ENCODE measurements at places on chromosomes 1 and 21.

DNA sequence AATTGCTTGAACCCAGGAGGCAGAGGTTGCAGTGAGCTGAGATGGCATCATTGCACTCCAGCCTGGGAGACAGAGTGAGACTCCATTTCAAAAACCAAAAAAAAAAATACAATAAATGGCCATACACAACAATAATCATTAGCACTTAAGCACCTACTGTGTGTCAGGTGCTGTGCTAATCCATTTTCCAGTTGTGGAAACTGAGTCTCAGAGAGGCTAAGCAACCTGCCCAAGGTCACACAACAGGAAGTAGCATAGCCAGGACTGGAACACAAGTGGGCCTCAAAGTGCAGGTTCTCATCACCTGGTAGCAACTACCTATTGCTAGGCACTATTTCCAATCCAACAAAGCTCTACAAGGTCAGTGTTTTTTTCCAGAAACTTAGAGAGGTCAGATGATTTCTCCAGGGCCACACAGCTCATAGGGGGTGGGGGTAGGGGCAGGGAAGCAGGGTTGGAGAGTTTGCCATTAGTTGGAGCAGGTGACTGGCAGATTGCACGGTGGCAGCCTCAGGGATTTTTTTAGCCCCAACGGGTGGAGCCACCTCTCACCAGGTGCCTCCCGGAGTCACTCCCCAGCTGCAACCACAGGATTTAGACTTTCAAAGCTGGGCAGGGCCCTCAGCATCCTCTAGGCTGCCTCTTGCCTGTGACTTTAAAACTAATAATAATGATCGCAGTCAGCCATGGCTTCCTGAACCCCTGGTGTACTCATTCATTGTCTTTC is 52.5 kb upstream of the ID3 start:
- no peak for DNase-seq

GRCh38 chr1:33185541-33185940 is 3.7 kb upstream of the TRIM62 start:
- no peak for DNase-seq

DNA sequence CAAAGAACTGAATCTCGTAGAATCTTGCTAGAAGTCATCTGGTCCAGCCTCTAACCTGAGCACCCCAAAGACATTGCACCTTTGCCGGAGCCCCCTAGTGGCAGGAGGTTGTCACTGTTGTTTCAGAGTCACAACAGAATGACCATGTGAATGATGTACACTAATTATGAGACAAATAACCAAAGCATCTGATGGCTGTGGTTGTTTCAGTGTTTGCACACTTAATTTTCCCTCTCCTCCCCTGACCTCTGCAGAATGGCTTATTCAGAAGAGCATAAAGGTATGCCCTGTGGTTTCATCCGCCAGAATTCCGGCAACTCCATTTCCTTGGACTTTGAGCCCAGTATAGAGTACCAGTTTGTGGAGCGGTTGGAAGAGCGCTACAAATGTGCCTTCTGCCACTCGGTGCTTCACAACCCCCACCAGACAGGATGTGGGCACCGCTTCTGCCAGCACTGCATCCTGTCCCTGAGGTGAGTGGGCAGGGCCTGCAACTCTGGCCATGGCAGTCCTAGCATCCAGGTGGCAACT is 26.4 kb downstream of the TRAF5 start:
- no peak for DNase-seq

DNA sequence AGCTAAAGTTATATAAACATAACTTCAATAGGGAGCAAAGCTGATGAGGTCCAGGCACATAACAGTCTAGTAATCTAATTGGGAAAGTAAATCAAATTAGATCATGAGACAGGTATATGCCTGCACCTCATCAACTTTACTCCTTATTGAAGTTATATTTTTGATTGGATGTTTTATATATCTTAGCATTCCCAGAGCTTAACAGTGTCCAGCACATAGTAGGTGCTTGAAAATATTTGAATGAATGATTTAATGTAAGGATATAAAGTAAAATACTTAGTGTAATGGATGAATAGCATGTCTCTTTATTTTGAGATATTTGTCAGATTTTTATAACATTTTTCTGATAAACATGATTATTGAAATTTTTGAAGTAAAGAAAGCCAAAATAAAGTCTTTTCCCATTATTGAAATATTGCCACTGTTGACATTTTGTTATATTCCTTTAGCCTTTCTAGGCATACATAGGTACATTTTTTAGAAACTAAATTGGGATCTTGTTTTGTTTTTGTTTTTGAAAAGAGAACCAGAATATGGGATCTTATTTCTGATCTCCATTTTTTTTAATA is 2.8 kb downstream of the CDC7 start:
- no peak for DNase-seq

GRCh38 chr21:37195059-37195458 is 72.1 kb downstream of the VPS26C start:
- no peak for DNase-seq

- no peak for DNase-seq
These were observed 59.6 kb upstream of the ITPKB start for GRCh38 chr1:226798427-226799411.

DNA sequence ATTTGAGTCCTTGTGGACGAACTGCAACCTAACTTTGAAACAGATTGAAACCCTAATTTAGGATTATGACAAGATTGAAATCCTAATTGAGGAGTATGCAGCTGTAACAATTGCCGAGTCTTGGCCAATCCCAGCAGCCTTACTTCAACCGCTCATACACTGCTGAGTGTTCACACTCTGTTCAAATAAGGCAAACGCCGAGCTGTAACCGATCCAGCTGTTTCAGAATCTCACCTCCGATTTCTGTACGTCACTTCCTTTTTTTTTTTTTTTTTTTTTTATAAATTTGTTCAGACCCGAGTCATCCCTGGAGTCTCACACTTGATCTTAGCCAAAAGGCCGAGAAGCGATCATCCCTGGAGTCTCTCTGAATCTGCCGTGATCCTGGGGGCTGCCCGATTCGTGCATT is 22.3 kb upstream of the ATP5PO start:
- DNase-seq, result no peak

DNA sequence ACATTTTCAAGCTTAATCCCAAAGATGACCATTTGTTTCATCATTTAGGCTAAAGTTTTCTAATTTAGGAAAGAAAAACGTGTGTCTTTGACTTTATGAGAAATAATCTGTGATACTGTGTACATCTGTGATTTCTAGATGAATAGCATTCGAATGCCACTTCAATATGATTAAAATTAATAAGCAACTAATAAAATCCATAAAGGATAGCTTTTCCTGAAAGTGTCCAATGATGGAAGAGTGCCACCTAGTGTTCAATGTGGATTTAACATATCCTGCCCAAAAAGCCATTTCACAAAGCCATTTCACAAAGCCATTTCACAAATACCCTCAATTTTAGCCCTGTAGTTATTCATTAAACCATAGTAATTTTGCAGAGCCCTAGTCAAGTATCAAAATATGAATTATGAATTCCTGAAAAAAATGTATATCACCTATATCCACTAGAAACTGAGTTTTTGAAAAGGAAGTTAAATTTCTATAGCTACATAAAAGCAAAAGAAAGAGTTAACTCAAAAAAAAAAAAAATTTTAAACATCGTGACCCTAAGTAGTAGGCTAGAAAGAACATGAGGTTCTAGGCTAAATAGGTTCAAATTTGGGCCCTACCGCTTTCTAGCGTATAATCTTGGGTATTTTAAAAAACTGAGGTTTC is 19.1 kb downstream of the NME7 start:
- DNase-seq, result no peak

- DNase-seq, result no peak
These were observed 52.8 kb downstream of the ARID4B start for GRCh38 chr1:235275223-235275622.

GRCh38 chr1:8421721-8422120 is 103.8 kb downstream of the SLC45A1 start:
- no peak for DNase-seq

DNA sequence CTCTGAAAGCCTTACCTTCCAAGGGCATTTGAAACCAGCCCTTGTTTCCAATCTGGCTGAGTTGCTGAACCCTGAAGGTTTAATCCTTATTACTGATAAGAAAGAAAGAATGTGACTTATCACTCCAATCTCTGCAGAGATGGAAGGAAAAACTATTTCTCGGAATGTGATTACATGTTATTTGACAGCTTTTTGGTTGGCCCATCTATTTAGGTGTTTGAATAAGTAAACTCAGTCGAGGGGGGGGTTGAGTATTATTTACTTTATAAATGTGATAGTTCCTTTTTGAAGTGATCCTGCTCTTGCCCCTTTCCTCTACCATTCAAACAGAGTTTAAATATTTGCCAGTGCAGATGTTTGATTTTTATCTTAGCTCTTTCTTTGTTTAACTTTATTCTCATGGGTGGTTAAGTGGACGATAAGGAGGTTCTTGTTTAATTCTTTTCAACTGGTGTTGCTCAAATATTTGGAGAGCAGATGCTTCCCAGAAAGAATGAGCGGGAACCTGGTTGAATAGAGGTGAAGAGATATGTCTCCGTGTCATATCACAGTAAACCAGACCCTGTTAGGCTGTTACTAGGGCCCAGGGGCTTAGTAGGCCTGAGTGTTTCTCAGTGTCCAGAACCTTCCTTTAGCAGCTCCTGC is 126.1 kb downstream of the CACHD1 start:
- DNase-seq, result no peak

GRCh38 chr1:225602590-225603206 is 50.2 kb downstream of the ENAH start:
- DNase-seq, result no peak

GRCh38 chr21:44888581-44889550 is 15.4 kb upstream of the PTTG1IP start:
- DNase-seq, result no peak

GRCh38 chr1:243597383-243597782 is 252.7 kb downstream of the AKT3 start:
- no peak for DNase-seq

GRCh38 chr1:232648316-232648715 is 18.4 kb upstream of the SIPA1L2 start:
- DNase-seq, result no peak

- peak; percentile 83 for DNase-seq
These were observed 1.1 kb downstream of the AGTRAP start for GRCh38 chr1:11736746-11737639.

DNA sequence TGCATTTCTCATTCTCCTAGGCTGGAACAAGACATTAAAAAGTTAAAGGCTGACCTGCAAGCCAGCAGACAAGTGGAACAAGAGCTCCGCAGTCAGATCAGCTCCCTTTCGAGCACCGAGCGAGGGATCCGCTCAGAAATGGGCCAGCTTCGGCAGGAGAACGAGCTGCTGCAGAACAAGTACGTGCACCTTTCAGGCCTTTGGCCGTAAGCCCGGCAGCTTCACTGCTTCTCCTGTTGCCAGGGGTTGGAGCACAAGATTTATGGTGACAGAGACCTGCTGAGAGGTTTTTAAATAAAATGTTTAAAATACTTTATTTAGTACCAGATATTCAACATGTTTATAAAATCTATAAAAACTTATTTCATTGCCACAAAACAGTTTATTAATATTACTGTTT is 53.4 kb downstream of the MACO1 start:
- DNase-seq, result no peak

DNA sequence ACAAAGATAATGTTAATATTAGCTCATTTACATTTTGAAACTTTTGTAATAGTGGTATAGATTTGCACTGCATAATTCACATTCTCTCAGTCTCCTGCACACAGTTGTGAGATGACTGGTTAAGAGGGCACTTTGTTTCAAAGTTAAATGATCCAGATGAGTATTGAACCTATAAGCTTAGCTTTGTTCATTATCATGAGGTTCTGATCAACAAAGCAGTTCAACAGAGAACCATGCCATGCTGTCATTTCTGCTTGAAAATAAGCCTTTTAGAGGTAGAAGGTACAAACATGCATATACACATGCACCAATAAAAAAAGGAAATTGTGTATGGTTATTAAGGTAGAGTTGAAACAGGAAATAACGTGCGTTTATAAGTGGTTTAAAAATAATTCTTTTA is 4.8 kb downstream of the RAP1A start:
- no peak for DNase-seq

DNA sequence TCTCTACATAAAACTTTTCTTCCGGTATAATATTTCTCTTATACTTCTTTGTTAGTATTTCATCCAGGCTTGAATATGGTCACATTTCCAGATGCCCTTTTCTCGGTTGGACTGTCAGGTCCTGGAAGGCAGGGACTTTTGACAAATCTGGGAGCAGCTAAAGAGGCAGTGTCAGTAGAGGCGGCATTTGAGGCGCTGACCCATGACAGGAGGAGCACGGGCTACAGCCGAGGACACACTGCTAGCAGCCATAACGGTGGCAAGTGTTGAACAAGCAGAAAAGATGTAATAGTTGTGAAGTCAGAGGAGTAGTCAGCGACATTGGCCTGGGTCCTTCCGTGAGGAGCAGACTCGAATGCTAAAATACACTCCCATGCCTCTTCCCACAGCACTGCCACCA is 14.5 kb upstream of the NRIP1 start:
- DNase-seq, result no peak

GRCh38 chr1:118711356-118711755 is 276.8 kb downstream of the TBX15 start:
- no peak for DNase-seq

- no peak for DNase-seq
These were observed 154.8 kb downstream of the SLC45A1 start for GRCh38 chr1:8472668-8473067.

DNA sequence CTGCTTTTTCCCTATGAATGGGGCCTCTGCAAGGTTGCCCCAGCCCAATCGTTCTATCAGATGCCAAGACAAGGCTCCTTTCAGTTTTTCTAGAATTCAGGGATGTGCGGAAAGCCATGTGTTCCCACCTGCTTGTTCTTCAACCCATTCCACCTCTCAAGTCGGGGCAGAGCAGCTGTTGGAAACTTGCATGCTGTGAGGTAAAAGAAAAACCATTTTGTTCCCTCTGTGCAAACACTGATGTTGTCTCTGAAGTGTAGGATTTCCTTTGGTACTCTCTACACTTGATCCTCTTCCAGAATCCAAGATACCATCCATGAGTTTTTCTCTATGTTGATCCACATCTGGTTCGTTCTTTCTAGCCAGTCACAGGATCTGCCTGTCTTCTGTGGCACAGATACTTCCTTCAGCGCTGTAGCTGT is 7.3 kb downstream of the IER5 start:
- DNase-seq, result no peak

DNA sequence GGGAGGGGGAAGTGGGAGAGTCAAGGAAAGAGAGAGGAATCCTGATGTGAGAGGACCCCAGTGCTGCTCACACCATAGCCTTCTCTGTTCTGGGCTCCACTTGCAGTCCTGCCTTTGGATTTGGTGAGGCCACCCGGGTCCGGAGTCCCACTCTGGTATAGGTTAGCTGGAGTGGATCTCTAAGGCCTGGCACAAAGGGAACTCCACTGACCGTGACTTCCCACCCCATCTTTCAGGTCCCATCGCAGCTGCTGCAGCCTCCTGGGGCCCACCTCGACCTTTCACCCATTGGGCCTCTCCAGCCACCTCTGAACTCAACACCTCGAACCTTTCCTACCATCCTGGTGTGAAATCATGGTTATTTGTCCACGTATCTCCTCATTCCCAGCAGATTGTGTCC is 324.4 kb downstream of the MATN1 start:
- DNase-seq, result no peak
